ENCODE measurements at places on chromosomes 11 and 22.

- DNase-seq = no peak
These were observed 21.4 kb downstream of the KIAA1671 start for GRCh38 chr22:24973872-24974271.

GRCh38 chr11:115146425-115146824 lies 357.8 kb downstream of the CADM1 start:
- no peak for DNase-seq

GRCh38 chr11:128658502-128658901 lies 35.4 kb upstream of the FLI1 start:
- no peak for DNase-seq

DNA sequence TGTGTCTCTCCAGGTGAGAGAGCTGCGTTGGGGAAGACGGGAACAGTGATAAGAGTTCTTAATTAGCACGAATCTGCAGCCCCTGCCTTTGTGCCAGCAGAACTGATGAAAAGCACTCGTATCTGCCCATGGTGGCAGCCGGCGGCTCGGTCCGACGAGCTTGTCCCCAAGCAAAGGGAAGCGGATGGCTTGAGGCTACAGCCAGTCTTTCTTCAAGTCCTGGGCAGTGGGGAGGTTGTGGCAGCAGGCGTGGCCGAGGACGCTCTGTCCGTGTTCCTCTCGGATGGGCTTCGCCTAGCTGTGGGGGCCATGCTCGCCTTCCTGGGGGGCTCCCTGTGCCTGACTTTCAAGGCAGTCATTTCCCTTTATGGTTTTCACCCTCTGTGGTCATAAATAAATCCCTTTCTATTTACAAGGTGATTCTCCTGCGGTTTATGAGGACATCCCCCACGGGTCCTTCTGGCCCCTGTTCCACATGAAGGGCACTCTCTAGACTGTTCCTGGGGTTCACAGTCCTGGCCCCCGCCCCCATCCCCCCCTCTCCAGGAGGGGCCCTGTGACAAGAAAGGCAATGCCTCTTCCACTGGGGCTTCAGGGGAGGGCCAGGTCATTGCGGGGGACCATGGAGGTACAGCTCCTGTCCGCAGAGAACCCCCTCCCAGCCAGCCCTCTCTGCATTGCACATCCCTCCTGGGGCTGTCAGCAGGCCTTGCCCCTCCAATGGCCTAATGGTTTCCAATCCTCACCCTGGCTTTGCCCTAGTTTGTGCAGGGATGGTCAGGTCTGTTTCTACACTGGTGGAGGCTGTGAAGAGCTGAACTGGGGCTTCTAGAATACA lies 1212.3 kb downstream of the BRD1 start:
- no peak for DNase-seq

- no peak for DNase-seq
These were observed 1307.5 kb upstream of the TENM4 start for GRCh38 chr11:80748207-80748925.

GRCh38 chr11:16923987-16924386 lies 90.2 kb downstream of the PLEKHA7 start:
- DNase-seq = no peak

GRCh38 chr11:62140304-62141110 lies 16.7 kb downstream of the INCENP start:
- no peak for DNase-seq

- peak; percentile 45 for DNase-seq
These were observed 79.1 kb upstream of the LMO2 start for GRCh38 chr11:33970984-33971466.

DNA sequence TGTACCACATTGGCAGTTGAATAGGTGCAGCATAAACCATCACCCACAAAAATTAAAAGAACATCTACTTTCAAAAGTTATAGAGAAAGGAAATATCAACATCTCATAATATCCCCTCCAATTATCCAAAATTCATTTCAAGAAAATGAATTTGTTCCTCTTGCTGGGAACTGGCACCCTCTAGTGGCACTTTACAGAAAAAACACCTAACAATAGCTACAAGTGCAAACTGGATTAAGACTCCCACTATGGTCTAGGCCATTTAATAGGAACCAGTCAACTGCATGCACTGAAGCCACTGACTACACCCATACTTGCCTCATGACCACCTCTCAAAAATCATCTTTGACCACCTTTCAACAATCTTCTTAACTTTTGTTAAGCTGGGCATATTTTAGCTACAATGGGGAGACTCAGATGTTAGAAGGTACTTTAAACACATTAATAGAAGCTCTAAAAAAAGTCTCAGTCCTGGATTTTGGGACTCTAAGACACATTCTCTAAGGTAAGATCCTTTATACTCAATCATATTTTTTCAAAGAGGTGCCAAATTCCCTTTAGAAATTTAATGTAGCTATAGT lies 17.3 kb downstream of the TRAF6 start:
- no peak for DNase-seq

DNA sequence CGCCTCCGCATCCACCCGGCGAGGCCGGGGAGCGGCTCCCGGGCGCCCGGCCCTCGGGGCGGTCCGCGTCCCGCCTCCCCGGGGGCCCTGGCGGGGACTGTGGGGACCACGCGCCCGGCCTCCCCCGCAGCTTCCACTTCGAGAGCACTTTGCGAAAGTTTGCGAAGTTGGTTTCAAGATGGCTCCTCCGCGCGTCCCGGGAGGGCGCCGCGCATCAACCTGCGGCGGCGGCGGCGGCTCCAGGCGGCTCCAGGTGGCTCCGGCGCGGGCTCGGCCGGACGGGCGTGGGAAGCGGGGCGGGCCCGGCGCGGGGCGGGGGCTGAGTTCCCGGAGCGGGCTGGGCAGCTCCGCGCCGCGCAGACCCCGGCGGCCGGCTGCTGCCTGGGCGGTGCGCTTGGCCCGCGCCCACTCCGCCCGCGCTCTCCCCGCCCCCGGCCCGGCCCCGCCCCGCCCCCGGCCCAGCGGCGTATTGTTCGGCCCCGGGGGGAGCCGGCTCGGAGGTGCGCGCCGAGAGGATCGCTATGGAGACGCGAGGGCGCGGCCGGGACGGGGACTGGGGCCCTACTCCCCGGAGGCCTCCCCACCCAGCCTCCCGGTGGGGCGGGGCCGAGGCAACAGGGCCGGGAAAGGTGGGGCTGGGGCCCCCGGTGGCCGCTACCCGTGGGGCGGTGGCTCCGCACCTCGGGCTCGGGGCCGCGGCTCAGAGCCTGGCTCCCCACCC lies at the start of gene CELSR1:
Gene CELSR1 (minus strand): TSS at position 396 of the 721 bp plus-strand sequence. CDS start 450 bp downstream, outside the sequence.
- DNase-seq = no peak

GRCh38 chr11:94151903-94152677 lies 23.4 kb downstream of the PANX1 start:
- DNase-seq = no peak

GRCh38 chr11:118283756-118284350 lies 19.8 kb upstream of the MPZL2 start:
- no peak for DNase-seq

GRCh38 chr11:114159320-114159719 lies 99.8 kb downstream of the ZBTB16 start:
- no peak for DNase-seq

DNA sequence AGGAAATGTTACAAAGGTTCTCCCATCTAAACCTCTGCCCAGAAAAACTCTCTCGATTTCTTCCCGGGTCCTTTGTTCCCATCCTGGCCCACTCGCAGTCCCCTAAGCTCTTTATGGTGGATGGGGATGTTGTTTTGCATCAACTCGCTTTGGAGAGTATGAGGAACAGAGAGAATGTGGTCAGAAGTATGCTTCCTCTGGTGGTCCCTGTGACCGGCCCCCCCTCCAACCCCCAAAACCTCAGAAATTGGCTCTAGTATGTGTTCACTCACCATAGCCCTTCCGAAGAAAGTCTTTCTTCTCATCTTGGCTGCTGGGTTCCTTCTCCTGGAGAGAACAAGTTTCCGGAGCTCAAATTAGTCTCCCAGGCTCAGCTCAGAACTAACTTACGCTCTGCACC lies 54.4 kb downstream of the GRAMD1B start:
- DNase-seq = no peak

- DNase-seq = no peak
These were observed 14.1 kb downstream of the SPECC1L start for GRCh38 chr22:24284747-24285203.

DNA sequence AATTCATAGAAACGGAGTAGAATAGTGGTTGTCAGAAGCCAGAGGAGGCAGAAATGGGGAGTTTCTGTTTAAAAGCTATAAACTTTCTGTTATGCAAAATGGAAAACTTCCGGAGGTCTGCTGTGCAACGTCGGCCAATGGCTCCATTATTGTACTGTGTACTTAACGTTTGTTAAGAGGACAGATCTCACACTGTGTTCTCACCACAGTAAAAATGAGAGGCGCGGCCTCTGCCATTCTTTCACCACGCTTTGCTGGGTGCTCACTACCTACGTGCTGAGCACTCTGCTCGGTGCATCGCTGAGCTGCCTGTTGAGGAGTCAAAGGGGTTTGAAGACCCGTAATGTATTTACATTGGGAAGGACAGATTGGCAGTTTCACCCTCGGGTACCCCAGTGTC lies 218.8 kb upstream of the B3GAT1 start:
- DNase-seq = no peak

DNA sequence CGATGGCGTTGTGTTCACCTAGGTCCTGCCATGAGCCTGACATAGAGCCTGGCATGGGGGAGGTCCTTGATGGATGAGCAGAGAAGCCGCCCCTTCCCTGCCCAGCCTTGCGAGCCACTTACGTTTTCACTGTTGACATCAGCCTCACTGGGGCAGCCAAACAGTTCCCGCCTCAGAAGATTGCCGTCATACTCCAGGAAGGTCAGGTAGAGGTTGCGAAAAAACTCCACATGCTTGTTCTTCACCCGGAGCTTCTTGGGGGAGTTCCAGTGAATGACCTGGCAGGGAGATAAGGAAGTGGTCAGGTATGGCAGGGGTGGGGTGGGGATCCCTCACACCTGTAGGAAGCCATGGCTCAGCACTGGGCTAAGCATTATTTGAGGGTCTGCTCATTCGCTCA lies 279.3 kb upstream of the SYN3 start:
- no peak for DNase-seq

GRCh38 chr22:17501679-17502285 lies 61.5 kb upstream of the SLC25A18 start:
- DNase-seq = peak; percentile 12

- no peak for DNase-seq
These were observed 61.8 kb upstream of the PRSS23 start for GRCh38 chr11:86738568-86738967.

- DNase-seq = no peak
These were observed 3.8 kb downstream of the SUSD2 start for GRCh38 chr22:24185001-24185500.

DNA sequence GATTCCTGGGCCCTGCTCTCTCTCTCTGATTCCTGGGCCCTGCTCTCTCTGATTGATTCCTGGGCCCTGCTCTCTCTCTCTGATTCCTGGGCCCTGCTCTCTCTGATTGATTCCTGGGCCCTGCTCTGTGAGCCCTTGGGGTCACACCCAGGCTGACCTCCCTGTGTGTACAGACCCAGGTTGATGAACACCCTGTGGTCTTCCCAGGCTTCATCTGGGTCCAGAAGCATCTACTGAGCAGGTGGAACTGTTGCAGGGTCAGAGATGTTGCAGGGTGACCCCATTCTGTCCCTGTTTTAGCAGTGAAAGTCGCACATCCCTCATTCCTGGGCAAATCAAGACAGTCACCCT lies 16.3 kb upstream of the GDPD5 start:
- no peak for DNase-seq

GRCh38 chr11:73976451-73977151 lies 6.0 kb downstream of the UCP2 start:
- DNase-seq = no peak

DNA sequence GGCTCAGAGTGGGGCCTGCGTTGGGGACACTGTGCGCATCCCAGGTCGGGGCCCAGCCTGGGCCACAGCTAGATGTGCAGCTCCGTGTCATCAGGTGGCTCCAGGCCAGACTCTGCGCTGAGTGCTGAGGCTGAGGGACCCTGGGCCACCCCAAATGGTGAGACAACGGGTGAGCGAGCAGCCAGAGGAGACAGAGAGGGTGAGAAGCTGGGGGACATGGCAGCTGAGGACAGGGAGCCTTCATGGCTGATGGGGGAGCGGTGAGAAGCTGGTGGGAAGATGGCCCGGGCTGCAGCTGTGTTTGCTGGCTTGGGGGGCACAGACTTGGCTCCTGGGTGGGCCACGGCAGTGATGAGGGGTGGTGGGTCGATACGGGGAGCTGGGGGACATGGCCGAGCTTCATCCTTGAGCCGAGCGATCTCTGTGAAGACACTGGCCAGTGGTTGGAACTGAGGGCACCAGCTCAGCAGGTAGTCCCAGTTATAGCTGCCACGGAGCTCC lies 2.5 kb upstream of the TPP1 start:
- no peak for DNase-seq

- no peak for DNase-seq
These were observed 8.2 kb downstream of the SF1 start for GRCh38 chr11:64770120-64770519.

DNA sequence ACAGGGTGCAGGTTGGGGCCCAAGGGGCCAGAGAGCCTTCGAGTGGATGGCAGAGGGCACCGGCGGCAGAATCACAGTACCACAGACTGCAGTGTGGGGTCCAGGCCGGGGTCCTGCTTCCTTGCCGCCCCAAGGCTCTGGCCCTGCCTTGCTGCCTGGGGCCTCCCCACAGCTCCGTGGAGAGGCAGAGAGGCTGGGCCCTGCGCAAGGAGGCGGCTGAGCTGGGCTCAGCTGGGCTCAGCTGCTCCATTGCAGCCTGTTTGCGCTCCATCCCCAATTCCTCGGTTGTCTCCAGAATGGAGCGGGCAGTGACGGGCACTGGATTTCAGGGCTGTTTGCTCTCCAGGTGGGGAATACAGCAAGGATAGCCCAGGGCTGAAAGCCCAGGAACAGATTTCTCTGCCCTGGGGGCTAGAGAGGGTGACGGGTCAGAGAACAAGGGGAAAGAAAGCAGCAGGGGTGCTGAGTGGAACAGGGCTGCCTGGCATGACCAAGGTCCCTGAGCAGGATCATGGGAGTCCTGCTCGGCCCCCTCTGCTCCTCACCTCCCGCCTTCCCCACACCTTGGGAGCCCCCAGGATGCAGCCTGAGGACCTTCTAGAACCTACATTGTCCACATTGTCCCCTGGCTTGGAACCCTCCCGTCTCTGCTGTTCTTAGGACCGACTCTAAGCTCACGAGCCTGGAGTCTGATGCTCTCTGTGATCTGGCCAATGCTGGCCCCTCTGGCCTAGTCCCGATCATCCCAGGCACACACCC lies 18.9 kb downstream of the MRGPRG start:
- DNase-seq = no peak

- no peak for DNase-seq
These were observed 1.8 kb downstream of the ALKBH8 start for GRCh38 chr11:107563702-107564101.

DNA sequence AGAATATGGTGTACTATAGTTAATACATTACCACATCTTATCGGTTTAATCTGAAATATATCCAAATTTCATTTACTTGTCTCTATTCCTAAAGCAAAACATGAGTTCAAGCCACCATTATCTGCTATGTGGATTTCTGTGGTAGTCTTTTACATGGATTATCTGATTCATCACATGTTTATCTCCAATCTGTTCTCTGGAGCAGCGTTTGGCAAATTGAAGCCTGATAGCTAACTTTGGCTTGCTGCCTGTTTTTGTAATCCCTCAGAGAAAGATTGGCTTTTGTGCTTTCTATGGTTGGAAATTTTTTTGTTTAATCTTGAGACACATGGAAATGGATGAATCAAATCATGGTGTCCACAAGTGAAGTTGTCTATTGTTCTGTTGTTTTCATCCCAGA lies 274.3 kb downstream of the JRKL start:
- no peak for DNase-seq

- peak; percentile 86 for DNase-seq
These were observed at the start of gene MRPL11 for GRCh38 chr11:66438504-66439466. TSS of gene MRPL11 (minus strand) at chr11:66438848. CDS start at chr11:66438754, 94 bp downstream.

- DNase-seq = no peak
These were observed 731.0 kb upstream of the CNTN5 start for GRCh38 chr11:98289617-98290263.

Measured in NCI-H2107 (cell line).